ENCODE measurements at places on chromosomes 5 and 9.

GRCh38 chr9:123268199-123268464, 254 bp downstream of the STRBP start:
- no peak for DNase-seq

DNA sequence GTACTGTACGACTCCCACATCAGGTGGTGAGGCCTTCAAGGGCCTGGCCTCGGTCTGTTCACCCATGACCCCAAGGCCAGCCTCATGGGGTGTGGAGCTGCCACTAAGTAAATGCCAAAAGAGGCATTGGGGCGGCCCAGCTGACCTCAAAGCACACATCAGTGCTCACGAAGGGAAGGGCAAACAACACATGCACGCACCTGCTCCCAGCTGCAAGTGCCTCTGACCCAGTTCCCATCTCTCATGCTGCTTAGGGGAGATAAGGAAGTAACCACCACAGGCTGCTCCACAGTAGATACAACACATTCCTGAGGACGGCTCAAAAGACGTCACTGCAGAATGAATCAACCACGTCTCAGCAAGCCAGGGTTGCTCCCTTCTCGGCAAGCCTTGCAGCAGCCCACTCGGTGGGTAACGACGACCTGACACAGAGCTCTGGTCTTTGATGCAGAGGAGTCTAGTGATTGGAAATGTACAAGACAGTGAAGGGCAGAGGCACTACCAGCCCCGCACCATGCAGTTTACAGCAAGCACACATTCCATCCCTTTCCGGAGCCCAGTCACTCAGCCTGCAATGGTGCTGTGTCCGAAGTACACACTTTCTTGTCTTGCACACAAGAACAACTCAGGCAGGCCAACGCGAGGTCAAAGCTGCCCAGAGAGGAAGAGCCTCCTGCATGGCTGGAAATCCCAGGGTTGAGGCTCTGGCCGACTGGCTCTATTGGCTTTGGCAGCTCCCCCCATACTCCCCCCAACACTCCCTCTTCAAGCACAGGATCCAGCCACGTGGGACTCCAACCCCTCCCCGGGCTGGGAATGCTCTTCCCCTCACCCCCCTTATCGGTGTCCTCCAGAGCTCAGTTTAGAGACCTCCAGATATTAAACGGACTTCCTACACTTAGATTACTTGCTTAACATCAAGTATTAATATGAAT, 31.8 kb downstream of the FABP6 start:
- DNase-seq, result peak; percentile 94

DNA sequence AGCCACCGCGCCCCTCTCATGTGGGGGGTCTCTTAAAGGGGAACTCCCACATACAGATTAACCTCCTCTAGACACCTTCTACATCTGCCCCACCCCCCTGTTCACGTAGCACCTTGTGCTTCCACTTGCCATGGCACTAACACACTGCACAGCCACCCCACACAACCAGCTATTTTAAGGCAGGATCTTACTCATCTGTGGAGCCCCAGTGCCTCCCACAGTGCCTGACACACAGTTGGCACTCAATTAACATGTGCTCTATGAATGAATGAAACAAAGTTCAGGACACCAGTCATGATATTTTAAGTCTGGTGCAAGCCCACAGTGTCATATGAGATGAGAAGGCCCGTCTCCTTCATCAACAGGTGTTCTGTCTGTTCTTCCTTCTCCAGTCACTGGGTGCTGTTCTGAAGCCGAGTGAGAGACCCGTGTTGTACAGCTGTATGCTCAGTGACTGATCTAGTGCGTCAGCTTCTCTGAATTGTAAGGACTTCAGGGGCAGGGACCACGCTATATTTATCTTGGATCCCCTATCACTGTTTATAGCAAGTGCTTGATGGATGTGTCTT, 149.1 kb downstream of the TLE1 start:
- DNase-seq, result no peak

- peak; percentile 53 for DNase-seq
Observed at GRCh38 chr5:56415356-56415765, 182.2 kb upstream of the ANKRD55 start.

DNA sequence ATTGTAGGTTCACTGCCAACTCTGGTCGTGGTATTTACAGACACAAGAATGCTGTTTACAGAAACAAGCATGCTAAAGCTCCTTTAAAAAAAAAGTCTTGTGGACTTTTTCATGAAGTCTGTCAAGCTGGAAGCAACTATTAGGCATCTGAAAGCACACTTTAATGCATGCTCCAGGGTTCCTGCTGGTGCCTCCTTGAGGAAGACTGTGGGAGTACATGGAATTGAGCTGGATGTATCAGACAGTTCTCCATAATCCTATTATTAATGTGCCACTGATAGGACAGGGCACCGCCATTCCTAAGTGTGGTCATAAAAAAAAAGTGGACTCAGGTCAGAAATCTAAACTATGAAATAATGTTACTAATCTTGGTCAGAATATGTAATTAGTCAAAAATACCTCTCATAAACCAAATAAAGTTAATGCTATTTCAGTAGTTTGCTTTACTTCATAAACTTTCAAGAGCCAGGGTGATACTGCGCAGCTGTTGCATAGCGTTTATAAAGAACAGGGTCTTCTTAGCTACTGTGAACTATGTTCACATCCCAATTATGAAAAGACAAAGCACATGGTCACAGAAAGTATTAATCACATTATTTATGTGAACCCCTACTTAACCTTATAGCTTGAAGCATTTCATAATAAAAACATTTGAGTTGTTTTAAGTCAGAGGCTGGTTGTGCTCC, 390.8 kb upstream of the PTGER4 start:
- DNase-seq, result no peak

GRCh38 chr9:95429948-95430620, 86.7 kb downstream of the PTCH1 start:
- no peak for DNase-seq

- no peak for DNase-seq
Observed at GRCh38 chr9:93533863-93534262, 42.5 kb upstream of the PHF2 start.

- DNase-seq, result no peak
Observed at GRCh38 chr9:33785914-33786313, 9.4 kb upstream of the PRSS3 start.

GRCh38 chr5:128665747-128666355, 127.8 kb upstream of the FBN2 start:
- no peak for DNase-seq

- DNase-seq, result no peak
Observed at GRCh38 chr5:109316634-109317033, 93.1 kb downstream of the PJA2 start.

DNA sequence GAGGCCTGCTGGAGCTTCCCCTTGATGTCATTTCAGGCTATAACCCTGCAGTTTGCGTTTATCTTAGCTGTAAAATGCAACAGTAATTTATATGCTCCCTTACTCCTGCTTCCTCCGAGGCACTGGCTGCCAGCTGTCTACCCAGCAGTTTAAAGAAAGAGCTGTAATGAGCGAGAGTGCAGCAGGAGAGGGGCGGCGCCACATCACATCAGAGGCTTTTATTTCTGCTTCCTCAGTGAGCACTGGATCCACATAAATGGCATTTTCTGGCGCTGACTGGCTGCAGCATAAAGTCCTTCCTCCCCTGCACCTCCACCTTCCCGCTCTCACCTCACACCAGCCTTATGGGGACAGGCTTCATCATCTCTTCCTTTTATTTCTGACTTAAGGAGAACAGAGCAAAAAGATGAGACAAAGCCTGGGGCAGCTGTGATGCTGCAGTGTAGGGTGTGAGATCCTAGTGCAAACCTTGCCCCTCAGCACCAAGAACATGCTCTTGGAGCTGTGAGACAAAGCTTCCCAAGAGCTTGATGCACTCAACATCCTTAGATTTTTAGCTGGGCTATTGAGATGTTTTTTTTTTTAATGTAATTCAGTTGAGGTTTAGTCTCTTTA, 829.6 kb upstream of the ZNF608 start:
- no peak for DNase-seq

DNA sequence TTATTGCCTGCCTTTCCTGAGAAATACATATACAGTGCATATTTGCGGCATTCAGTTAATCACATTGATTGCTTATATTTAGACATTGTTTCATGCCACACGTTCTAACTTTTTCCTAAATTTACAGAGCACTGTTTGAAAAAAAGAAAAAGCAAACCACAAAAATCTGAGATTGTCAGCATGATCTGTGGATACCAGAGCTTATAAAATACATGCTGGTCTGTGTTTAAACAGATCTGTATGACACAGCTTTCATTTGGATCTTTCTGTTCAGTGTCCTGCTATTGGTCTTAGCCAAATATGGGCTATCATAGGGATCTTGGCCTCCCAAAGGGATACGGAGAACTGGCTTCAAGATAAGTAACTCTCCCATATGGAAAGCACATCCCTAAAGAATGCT, 20.2 kb downstream of the ALDH1A1 start:
- DNase-seq, result no peak

- peak; percentile 47 for DNase-seq
Observed at GRCh38 chr5:39080597-39081204, 6.5 kb upstream of the RICTOR start.

DNA sequence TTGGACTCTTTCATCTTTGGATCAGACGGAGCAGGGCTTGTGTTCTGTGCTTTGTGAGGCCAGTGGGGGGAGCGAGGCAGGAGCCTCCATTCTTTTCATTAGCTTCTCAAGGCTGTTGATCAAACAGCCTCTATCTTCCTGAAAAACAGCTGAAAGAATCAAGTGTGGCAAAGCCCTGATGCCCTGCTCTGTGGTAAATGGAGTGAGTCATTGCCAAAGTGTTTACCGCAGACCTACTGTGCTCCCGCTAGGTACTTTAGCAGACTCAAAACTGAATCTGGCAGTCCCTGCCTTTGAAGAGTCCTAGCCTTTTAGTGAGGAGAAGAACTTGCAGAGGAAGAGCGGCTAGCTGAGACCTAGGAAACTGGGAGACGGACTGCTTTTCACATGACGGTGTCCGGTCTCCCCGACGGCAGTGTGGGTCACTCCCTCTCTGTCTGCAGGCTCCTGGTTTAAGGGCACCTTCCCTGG, 3.3 kb downstream of the ANKRD33B start:
- DNase-seq, result no peak

- no peak for DNase-seq
Observed at GRCh38 chr5:102764381-102765004, 9.4 kb downstream of the PAM start.

GRCh38 chr9:88258601-88259000, 120.3 kb upstream of the SPATA31C2 start:
- DNase-seq, result no peak

- peak; percentile 56 for DNase-seq
Observed at GRCh38 chr5:149990518-149991376, 9.7 kb downstream of the TIGD6 start.

GRCh38 chr9:99824378-99825171, 2.9 kb downstream of the NR4A3 start:
- no peak for DNase-seq

GRCh38 chr5:2453781-2454180, 297.7 kb downstream of the IRX2 start:
- no peak for DNase-seq

- no peak for DNase-seq
Observed at GRCh38 chr5:81849770-81850367, 99.0 kb upstream of the SSBP2 start.

DNA sequence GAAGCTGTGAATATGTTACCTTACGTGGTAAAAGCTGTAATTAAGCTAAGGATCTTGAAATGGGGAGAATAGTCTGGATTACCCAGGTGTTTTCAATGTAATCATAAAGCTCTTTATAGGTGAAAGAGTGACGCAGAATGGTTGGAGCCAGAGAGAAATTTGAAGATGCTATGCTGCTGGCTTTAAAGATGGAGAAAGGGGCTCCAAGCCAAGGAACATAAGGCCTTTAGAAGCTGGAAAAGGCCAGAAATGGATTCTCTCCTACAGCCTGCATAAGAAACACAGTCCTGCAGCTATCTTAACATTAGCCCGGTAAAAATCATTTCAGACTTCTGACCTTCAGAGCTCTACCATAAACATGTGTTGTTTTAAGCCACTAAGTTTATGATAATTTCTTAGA, 243.3 kb upstream of the VLDLR start:
- DNase-seq, result no peak

DNA sequence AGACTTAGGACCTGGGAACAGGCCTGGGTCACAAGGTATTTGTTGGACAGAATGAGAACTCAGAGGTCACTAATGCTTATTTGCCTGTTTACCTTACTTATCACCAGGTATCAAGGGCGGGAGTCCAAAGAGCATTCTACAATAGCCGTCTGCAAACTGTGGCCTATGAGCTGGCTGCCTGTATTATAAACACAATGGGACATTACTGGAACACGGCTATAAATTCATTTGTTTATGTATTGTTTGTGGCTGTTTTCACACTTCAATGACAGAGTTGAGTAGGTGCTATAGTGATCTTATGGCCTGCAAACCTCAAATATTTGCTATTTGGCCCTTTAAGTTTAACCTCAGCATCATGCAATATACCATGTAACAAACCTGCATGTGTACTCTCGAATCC, 76.6 kb upstream of the ASTN2 start:
- DNase-seq, result no peak

Data from AG04450 (cell line).